Suprapubic skin (tissue), 4 donors: ENCODE measurements at places on chromosomes 1 and 21.

GRCh38 chr21:42348762-42349161, 2.0 kb downstream of the TFF2 start:
- DNase-seq: no peak

- DNase-seq: no peak
These were observed 5.8 kb downstream of the IKBKE start for GRCh38 chr1:206476058-206476457.

DNA sequence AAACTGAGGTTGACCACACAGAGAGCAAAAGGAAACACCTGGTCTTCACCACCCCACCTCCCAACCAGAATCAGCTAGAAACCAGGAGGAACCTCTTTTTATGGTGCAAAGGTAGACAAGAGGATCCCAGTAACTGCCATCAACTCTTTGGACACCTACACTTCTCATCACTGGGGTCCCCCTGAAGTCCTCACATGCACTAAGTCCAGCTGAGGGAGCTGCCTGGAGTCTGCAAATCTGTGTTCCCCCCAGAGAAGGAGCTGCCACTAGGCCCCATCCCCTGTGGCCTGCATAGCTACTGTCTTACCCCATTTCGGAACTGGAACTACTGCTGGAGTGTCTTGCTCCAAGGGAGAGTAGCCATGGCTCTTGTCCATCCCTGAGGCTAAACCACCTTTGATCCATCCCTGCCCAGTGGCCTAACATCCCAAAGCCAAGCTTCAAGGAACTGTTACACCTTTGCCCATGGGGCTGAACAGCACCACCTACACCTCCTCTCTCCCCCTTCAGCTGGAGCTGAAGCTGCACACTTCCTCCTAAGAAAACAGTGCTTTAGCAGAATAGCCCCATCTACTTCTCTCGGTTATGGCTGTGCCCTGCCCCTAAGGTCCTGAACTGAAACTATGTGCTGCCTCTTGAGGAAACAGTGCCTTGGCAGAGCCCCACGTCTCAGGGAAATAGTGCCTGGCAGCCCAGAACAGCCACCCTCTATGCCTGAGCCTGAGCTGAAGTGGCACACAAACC, 85.4 kb upstream of the CD53 start:
- no peak for DNase-seq

- DNase-seq: no peak
These were observed 5.1 kb downstream of the FNDC7 start for GRCh38 chr1:108717774-108718316.

- no peak for DNase-seq
These were observed 83.6 kb downstream of the JAK1 start for GRCh38 chr1:64882574-64883255.

GRCh38 chr1:88509379-88509778, 174.7 kb upstream of the PKN2 start:
- no peak for DNase-seq

DNA sequence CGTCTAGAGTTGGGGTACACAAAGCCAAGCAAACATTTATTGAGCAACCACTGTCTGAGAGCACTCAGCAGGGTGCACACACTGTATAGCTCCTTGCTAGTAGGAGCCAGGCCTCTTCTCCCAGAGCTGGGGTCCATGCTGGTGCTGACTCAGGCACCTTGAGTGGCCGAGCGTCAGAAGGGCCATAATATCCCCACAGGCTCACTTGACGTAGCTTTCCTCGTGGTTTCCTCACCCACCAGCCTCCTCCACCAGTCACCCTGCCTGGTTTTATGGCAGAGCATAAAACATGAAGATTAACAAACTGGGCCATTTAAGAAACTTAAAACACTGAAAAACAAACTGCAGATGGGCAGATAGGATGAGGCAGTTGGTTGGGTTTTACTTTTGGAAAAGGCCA, 361.5 kb downstream of the HHAT start:
- no peak for DNase-seq

DNA sequence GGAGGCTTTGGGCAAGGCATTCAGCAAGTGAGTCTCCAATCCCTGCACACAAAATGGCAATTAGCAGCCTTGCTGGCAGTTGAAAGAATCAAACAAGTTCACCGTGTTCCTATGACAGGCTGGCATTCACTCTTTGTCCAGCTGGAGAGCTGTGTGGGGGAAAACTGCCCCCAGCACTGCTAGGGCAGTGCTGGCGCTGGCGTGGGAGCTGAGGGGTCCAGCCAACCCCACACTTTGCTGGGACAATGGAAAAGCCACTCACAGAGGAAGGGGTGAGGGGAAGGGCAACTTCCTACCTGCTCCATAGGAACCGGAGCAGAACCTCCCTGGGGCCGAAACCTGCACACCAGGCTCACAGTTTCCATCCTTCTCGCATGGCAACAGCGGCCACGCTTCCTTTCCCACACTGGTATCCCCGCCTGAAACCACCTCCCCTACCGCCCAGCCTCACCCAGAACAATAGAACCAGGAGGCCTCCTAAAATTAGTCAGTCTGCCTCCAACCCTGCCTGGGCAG, 26.7 kb upstream of the KCNN3 start:
- peak; percentile 61 for DNase-seq

- DNase-seq: peak; percentile 72
These were observed 10.4 kb downstream of the TFF3 start for GRCh38 chr21:42304556-42305454.

DNA sequence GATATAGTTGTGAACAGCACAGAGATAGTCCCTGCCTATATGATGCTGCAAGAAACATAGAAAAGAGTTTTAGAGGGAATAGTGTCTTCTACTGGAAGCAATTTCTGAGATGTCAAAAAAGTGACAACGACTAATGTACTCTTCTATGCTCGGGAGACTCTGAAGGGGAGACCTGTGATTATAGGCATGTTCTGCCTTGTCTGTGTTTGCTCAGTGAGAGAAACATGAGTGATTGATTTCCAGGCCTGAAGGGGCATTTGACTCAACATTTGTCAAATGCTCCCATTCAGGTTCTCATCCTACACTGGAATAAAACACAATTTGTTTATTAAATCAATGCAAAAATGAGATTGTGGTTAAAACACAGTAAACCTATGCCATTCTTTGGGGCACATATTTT, 131.8 kb downstream of the CTH start:
- DNase-seq: no peak

DNA sequence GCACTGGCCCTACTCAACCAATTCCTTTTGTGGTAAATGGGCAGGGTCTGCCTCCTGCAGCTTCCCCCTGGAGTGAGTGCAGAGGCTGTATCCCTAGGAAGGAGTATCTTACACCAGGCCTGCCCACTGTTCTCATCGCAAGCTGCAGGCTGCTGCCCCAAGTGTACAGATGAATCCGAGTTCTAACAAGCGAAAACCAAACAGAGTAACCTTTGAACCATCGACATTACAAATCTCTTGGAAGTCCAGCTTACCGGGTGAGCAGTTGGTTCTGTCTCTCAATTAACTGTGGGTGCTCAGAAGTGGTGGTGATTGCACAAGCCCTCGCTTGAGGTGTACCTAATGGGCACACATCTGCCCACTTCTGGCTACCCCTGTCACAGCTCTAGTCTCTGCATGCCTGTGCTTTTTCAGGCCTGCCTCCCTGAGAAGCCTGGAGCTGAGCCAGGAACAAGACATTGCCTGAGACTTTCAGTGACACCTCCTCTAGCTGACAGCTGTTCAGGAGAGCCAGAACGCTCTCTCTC, 22.7 kb downstream of the INAVA start:
- peak; percentile 70 for DNase-seq

DNA sequence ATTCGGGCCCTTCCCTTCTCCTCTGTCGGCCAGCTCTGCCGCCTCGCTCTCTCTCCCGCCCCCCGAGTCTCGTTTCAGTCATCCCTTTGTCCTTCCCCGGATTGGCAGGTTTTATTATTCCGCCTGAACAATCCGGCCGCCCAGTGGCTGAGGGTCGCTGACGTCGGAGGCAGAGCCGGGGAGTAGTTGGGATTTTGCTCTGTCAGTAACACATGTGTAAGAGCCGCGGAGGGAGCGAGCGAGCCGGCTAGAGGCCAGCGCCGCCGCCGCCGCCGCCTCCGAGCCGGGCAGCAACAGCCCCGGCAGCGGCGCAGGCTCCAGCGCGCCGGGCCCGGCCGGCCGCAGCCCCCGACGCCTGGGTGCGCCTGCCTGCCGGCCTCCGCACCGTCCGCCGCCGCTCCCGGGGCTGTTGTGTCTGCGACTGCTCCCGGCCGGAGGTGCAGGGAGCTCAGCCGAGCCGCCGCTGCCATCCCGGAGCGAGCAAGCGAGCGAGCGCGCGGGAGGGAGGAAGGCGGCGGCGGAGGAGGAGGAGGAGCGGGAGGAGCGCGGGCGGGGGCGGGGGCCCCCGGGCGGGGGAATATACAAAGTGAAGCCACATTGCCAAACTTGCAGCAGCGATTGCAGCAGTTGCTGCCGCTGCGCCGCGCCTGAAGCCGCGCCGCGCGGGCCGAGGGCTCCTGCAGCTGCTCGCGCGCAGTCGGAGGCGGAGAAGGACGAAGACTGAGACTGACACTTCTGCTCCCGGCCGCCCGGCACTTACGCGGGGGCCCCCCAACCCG, at the start of gene LMO4:
LMO4 (plus strand) TSS at position 609 of the 779 bp plus-strand sequence. CDS start 3,136 bp downstream, outside the sequence.
- peak; percentile 97 for DNase-seq

DNA sequence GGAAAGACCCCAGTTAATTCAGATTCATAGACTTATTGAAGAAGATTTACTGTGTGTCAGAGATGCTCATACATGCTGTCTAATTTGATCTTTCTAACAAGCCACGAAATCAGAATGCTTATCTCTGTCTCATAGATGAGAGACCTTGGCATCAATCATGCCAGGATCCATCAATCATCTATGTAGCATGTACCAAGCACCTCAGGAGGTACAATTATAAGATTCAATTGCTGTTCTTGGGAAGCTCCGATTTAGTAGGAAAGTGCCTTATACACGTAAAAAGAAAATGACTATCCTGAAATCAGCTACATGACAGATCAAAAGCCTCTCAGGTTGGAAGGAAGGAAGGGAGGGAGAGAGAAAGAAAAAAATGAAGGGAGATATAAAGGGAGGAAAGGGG, 18.5 kb upstream of the VTCN1 start:
- no peak for DNase-seq

- DNase-seq: no peak
These were observed 10.1 kb upstream of the ZBTB8B start for GRCh38 chr1:32454726-32455125.

DNA sequence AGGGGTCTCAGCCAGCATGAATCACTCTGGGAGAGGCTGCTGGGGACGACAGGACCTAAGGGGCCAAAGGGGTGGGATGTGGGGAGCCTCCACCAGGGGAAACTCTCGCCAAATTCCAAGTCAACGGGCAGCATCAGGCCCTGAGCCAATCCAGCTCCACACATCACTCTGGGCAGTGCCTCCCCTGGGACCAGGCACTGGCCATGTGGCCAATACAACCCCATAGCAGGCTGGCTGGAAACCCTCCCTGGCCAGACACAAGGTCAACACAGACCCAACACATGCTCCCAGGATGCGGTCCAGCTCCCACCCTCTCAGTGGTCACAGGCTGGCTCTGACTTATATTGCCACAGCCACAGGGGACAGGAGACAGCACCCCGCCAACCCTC, 60.0 kb downstream of the MEGF6 start:
- no peak for DNase-seq

DNA sequence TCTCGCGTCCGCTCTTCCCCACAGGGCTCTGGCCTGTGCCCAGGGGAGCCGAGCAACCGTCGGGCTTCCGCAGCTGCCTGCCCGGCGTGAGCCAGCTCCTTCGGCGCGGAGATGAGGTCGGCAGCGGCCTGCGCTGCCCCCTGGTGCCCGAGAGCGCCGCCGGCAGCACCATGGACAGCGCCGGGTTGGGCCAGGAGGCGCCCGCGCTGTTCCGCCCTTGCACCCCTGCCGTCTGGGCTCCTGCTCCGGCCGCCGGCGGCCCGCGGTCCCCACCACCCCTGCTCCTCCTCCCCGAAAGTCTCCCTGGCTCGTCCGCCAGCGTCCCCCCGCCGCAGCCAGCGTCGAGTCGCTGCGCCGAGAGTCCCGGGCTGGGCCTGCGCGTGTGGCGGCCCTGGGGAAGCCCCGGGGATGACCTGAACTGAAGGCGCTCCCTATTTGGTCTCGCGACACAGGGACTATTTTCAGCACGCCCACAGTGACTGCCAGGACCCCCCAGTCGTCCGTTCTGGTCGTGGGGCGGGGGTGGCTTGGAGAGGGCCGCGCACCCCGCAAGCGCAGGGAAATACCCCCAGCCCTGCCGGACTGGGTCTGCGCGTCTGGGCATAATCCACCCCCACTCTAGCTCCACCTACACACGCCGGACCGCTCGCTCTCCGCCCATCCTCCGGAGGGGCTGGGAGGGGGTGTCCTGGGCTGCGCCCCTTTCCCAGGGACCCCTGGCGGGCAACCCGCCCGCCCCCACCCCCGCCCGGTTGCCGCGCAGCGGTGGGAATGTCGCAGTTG, 1.3 kb downstream of the HES3 start:
- no peak for DNase-seq

- DNase-seq: no peak
These were observed 61.6 kb downstream of the KIF14 start for GRCh38 chr1:200558866-200559459.

DNA sequence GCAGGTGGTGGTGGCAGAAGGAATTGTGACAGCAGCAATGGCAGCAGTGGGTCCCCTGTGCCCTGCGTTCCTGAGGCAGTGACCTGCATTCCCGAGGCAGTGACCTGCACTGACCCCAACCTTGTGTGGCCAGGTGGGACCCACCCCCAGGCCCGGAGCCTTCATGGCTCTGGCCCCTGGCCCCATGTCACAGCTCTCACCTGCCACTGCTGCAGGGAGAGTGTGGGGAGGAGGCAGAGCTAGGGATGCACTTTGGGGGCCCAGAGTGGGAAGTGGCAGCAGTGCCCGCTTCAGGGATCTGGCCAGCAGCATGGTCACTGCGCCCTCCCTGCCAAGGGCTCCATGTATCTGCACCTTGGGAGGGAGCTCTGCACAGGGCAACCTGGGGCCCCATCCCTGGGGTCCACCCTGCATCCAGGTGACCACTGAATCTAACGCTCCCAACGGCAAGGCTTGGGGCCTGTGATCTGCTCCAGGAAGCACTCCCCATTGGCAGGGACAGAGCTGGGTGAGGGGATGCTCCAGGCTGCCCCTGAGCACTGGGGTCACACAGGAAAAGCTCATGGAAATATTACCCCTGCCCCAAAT, 618.6 kb downstream of the RWDD3 start:
- no peak for DNase-seq

GRCh38 chr1:147504801-147505311, 36.4 kb upstream of the BCL9 start:
- DNase-seq: no peak

DNA sequence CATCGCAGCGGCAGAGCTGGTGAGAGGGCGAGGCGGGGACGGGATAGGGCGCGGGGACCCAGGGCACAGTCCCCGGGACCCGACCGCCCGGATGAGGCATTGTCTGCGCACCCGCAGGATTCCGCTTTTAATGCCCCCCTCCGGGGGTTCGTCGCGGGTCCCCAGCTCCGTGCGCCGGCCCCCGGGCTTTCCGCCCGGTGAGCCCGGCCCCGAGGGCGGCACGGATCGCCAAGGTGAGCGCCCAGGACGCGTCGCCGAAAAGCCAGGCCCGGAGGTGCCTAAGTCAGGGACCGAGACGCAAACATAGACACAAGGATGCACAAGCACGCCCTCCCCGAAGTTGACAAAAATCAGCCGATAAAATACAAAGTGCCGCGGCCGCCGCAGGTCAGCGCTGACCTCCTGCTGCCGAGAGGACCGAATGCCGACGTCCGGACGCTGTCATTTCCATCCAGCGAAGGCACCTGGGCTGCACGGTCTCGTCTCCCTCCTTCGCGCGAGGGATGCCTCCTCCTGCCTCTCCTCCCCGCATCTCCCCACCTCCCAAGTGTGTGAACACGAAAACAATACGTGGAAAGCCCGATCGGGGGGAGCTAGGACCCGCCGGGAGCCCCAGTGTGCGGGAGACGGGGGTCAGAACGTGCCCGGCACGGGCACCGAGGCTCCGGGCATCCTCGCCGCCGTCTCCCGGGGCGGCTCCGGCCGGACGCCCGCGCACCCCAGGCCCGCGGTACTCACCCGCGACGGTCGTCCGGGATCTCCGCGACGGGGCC, 101.1 kb upstream of the SOD1 start:
- no peak for DNase-seq
